ENCODE measurements at places on chromosomes 3 and 15.

GRCh38 chr3:135240426-135240825 lies 445.4 kb downstream of the EPHB1 start:
- no peak for DNase-seq

- no peak for DNase-seq
Measured at GRCh38 chr15:38562278-38562677, 2.3 kb downstream of the RASGRP1 start.

DNA sequence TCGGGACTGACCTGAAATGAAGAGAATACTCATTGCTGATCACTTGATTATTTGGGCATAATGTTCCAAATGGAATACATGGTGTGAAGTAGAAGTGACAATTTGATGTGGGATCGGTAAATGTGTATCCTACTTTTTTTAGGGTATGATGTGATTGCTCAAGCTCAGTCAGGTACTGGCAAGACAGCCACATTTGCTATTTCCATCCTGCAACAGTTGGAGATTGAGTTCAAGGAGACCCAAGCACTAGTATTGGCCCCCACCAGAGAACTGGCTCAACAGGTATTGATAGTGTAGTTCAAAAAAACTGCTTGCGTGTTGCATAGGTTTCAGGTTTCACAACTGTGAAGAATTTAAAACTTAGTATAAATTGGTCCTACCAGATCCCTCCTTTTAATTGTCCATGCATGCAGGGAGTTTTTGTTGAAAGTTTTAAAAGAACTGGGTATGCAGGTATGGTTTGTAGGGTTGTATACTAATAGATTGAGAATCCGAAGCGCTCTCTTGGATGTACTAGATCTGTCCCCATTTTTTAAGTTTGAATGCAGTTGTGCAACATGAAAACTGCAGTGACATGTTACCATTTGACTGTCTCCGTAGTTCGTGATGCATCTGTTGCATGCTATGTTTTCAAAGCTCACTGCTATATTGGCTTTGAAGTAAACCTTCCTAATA lies 1.6 kb downstream of the EIF4A2 start:
- DNase-seq, result no peak

GRCh38 chr3:149476225-149476624 lies 1.7 kb downstream of the TM4SF4 start:
- DNase-seq, result no peak

DNA sequence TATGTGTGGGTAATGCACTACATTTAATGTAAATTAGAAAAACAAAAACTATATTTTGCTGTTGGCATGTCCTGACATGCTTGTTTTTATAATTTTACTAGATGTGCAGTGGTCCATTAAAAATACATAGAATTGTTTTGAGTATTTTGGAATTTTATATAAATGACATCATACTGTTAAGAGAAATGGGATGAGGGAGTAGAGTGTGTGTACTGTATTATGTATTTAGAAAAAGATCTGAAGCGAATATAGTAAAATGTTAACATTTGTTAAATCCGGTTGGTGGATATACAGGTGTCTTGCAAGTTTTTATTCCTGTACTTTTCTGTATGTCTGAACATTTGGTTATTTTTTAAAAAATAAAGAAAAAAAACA lies 288.4 kb upstream of the SATB1 start:
- DNase-seq, result no peak

- DNase-seq, result no peak
Measured at GRCh38 chr15:98914626-98915025, 93.0 kb downstream of the PGPEP1L start.

DNA sequence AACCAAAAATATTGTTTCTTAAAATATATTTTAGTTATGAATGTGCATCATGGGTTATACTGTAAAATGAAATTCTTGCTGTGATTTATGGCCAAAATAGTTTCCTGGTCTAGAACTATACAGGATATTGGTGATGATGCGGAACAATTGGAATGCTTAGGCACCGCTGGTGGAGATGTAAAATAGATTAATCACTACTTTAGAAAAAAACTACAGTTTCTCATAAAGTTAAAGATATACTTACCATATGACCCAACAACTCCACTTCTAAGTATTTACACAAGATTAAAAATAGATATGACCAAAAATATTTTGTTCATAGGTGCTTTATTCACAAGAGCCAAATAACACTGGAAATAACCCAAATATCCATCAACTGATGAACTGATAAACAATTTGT lies 126.7 kb downstream of the TUSC7 start:
- no peak for DNase-seq

DNA sequence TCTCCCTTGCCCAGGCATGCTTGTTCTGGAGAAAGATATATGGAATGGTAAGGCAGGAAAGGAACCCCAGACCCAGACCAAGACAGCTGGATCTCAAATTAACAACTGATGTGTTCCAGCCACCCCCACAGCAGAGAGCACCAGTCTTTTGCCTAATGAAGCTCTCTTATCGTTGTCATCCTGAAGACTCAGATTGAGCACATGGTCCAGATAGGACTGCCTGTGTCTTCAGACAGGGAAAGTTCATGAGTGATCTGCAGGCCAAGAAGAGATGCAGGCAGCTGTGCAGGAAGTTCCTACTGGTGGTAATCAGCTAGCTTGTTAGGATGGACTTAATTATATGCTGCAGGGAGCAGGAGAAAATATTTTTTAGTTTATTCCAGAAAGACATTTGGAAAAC lies 53.3 kb downstream of the PPP2R3A start:
- no peak for DNase-seq

GRCh38 chr3:124351430-124352148 lies 359.7 kb upstream of the ROPN1 start:
- DNase-seq, result no peak

GRCh38 chr15:60254416-60254815 lies 143.4 kb downstream of the ANXA2 start:
- no peak for DNase-seq

DNA sequence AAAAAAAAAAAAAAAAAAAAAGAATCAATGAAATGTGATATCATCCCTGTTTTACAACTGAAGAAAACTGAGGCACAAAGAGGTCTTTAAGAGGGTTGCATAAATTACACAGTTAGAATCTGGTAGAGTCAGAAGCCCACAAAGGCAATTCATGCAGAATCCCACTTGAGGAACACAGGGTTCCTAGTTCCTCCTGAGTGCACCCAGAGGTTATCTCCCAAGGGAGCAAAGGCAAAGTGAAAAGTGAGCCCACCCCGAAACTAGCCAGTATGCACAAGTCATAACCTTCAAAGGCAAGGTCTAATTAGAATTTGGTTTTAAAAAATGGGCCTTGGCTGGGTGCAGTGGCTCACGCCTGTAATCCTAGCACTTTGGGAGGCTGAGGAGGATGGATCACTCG lies 37.8 kb downstream of the AP3S2 start:
- DNase-seq, result no peak

Data from C1 segment of cervical spinal cord (tissue), 14 donors.